ENCODE measurements at places on chromosomes 7 and 10. TPM values are rescaled to one million over a fixed set of nuclear protein-coding genes. Genes with fewer than 3 reads are reported as not detected.

The OR2F2 gene
- total RNA-seq = not detected

The SPDYE11 gene
- total RNA-seq = not detected

The ADARB2 gene
- 0.14 TPM for total RNA-seq

The GBF1 gene
- total RNA-seq = 14.8 TPM

The CALHM3 gene
- not detected for total RNA-seq

The RET gene
- 0.37 TPM for total RNA-seq

The PLA2G12B gene
- total RNA-seq = not detected

The PLEKHS1 gene
- total RNA-seq = not detected

The ASB10 gene
- not detected for total RNA-seq

The KAZALD1 gene
- total RNA-seq = 35.4 TPM

The MOGAT3 gene
- not detected for total RNA-seq

The PSD gene
- 0.78 TPM for total RNA-seq

The PAOX gene
- 12.1 TPM for total RNA-seq

All from Caki2 (cell line).